ENCODE measurements at places on chromosomes 3 and 15.

DNA sequence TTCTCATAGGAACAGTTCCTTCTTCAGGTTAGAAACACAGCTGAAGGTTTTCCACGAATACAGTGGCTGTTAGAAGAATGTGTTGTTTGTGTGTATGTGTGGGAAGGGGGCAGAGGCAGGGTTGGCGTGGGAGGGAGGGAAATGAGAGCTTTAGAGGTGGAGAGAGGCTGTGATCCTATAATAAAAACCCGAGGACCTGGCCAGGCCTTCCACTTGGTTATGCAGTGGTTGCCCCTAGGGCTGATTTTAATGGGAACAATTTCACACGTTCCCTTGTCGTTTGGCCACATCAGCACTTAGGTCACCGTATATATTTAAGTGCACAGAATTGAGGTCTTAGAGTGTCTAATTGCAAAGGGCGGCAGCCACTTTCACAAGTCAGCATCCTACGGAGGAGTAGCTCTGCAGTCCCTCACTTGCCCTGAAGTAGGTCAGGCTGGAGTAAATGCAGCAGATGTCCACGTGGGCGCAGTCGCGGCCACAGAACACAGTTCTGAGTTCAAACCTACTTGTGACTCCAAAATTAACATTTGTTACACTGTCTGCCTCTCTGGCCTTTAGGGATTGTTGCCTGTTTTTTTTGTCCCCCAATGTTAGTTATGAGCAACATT is 85.6 kb downstream of the PDCD6IP start:
- DNase-seq: peak; percentile 37

GRCh38 chr3:187722206-187722612 is 19.9 kb upstream of the RTP2 start:
- no peak for DNase-seq

DNA sequence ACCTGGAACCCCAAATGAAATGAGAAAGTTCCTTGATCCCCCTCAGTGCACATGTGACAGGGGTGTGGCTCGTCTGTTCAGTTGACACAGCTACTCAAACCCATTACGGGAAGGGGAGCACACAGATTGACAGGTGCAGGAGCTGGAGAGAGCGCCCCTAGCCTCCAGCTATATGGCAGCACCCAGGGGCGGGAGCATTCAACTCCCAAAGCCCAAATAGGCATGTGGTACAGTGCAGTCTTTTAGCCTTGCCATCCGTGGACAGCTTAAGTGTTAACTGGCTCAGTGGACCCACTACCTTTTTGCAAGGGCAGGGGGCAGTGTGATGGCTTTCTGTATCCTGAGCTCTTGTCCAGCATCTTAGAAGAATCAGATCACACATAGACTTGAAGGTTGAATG is 1374.2 kb upstream of the ALCAM start:
- no peak for DNase-seq

GRCh38 chr3:128339491-128340012 is 127.1 kb downstream of the DNAJB8 start:
- no peak for DNase-seq

- DNase-seq: no peak
Measured at GRCh38 chr3:75129101-75129500, 514.6 kb upstream of the CNTN3 start.

- DNase-seq: peak; percentile 90
Measured at GRCh38 chr3:24128199-24129005, 183.3 kb downstream of the NR1D2 start.

GRCh38 chr3:40265181-40265580 is 44.3 kb upstream of the EIF1B start:
- no peak for DNase-seq

- no peak for DNase-seq
Measured at GRCh38 chr3:54573858-54574257, 354.0 kb downstream of the LRTM1 start.

GRCh38 chr15:91694131-91694830 is 159.2 kb upstream of the SLCO3A1 start:
- no peak for DNase-seq

DNA sequence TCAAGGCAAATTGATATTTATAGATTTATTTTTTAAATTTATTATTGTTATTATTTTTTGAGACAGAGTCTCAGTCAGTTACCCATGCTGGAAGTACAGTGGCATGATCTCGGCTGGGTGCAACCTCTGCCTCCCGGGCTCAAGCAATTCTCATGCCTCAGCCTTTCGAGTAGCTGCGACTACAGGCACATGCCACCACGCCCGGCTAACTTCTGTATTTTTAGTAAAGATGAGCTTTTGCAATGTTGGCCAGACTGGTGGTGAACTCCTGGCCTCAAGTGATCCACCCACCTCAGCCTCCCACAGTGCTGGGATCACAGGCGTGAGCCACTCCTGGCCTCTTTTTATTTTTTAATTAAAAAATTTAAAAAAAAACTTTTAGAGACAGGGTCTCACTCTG is 19.0 kb downstream of the SPG21 start:
- DNase-seq: no peak

GRCh38 chr3:9222956-9223639 is 26.3 kb downstream of the SRGAP3 start:
- DNase-seq: no peak

DNA sequence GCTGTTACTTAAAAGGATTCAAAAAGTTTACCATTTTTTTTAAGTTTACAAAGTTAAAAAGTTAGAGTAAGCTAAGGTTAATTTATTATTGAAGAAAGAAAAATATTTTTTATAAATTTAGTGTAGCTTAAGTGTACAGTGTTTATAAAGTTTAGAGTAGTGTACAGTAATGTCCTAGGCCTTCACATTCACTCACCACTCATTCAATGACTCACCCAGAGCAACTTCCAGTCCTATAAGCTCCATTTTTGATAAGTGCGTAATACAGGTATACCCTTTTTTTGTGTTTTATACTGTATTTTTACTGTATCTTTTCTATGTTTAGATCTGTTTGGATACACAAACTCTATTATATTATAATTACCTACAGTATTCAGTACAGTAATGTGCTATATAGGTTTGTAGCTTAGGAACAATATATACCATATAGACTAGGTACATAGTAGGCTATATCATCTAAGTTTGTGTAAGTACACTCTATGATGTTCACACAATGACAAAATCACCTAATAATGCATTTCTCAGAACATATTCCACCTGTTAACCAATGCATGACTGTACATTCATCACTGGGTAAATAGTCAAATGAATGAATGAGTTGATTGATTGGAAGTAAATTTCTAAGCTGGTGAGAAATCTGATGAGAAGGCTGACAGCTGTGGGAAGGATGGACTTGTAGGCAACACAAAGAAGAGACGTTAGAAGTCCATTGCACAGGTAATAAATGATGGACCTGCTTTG is 95.2 kb upstream of the CDIN1 start:
- no peak for DNase-seq

DNA sequence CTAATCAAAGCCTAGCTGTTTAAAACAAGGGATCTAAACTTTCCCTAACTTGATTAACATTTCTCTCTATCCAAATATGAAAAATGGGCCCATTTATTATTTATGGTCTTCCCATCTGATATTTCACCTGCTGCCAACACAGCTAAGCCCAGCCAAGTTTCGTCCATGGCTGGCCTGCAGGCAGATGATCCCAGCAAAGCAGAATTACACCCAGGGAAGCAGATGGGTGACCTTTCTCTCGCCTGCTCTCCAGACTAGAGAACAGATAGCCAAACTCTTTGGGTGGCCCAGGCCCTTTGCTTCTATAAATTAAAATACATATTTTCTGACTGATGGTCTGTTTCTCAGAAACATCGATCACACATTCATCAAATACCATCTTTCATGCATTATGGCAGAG is 1038.8 kb downstream of the AGBL1 start:
- no peak for DNase-seq

- DNase-seq: peak; percentile 30
Measured at GRCh38 chr3:114527036-114527644, 233.3 kb downstream of the TIGIT start.

- DNase-seq: no peak
Measured at GRCh38 chr3:138457863-138458735, 23.7 kb downstream of the ESYT3 start.

GRCh38 chr3:140386357-140387100 is 291.3 kb upstream of the TRIM42 start:
- DNase-seq: peak; percentile 7

DNA sequence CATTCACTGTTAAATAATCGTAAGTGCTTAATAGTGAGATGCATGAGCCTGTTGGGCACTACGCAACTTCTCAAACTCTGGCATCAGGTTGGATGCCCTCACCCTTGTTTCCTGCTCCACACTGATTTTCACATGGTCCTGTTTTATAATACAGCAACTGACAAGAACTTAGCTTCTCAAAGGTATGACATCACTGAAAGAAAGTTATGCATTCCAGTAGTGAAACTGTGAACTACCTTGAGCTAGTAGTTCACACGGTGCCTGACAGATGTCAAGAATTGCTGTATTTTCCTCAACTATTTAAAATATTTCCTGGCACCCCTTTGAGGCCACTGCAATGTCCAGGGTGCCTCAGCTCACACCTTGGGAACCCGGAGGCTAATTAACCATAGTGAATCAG is 327.5 kb downstream of the RORA start:
- no peak for DNase-seq

GRCh38 chr15:36883713-36884517 is 216.4 kb downstream of the MEIS2 start:
- peak; percentile 83 for DNase-seq

GRCh38 chr15:86444527-86444926 is 364.9 kb downstream of the AGBL1 start:
- no peak for DNase-seq

- peak; percentile 73 for DNase-seq
Measured at GRCh38 chr3:123791417-123791816, 92.7 kb downstream of the MYLK start.

DNA sequence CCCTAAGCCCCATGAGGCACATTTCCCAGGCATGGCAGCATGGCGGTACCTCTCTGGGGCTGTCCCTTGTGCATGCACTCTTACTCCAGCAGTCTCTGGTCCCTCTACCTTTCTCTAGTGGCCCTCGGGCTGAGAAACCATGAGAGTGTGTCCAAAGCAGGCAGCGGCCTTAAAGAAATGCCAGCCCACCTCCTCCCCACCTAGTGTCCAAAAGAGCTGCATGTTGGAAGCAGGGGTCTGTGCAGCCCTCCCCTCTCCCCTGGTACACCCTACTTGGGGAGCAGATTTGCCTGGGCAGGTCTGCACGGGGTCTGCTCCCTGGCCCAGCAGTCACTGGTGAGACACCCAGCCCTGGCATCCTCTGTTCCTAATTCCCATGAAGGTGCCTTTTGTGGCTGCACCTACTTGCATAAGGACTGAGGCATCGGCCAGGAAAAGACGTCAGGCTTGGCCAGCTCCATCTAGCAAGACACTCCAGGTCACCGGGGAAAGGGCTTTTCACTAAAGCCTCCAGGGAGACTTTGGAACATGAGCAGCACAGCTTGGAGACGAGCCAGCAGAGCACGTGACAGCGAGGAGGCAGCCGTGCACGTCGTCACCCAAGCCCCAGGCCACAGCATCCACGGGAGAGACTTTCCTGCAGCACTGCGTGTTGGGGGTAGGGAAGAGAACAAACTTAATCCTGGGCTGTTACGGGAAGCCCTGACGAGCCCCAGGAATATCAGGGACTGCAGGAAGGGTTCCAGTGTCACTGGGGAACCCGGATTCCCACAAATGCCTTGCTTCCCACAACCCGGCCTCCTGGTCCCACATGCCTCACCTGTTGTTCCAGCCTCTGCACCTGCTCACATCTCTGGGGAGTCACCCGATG is 38.8 kb downstream of the TM2D3 start:
- DNase-seq: peak; percentile 48

GRCh38 chr3:190101320-190102011 is 19.2 kb downstream of the P3H2 start:
- peak; percentile 18 for DNase-seq

- peak; percentile 86 for DNase-seq
Measured at GRCh38 chr3:73786321-73786807, 161.6 kb upstream of the PDZRN3 start.

- DNase-seq: no peak
Measured at GRCh38 chr15:96457841-96458240, 127.3 kb downstream of the NR2F2 start.

- no peak for DNase-seq
Measured at GRCh38 chr15:73678498-73678897, 5.7 kb upstream of the CD276 start.

DNA sequence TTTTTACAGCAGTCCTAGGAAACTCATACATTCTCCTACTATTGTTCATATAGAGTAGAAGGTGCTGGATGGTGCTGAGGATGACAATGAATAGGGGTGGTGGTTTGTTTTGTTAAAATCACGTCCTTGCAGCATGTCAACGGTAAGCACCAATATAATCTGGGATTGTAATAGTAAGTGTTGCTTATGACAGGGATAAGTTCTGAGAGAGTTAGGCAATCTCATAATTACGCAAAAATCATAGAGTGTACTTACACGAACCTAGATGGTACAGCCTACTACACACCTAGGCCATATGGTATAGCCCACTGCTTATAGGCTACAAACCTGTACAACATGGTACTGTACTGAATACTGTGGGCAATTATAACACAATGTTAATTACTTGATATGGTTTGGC is 64.3 kb upstream of the TSPAN3 start:
- no peak for DNase-seq

DNA sequence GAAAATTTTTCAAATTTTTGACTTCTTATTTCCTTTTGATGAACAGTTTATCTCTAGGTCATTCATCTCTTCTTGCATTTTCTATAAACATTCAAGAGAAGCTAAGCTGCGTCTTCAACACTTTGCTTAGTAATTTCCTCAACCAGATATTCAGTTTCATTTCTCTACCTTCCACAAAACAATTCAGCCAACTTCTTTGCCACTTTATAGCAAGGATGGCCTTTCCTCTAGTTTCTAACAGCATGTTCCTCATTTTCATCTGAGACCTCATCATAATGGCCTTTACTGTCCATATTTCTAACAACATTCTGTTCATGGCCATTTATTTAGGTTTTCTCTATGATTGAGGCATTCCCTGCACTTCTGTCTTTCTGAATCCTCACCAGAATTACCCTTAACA is 90.0 kb downstream of the ARIH1 start:
- no peak for DNase-seq

- DNase-seq: no peak
Measured at GRCh38 chr3:20890111-20890519, 704.1 kb upstream of the SGO1 start.

DNA sequence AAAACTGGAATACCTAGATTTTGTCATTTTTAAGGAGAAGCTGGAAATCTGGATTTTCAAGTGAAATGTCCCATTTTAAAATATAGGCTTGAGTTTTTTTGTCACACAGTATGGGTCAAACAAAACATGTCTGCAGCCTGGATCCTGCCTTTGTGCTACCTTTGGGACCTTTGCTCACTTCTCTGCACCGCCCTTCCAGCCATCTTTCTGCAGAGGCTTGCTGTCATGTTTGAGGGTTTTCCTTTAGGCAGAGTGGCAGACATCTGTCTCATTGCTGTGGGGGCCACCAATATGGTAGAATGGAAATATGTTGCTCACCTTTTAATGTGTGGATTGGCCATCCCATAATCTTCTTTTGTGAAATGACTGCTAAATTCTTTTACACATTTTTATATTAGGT is 136.3 kb downstream of the EEFSEC start:
- no peak for DNase-seq

- DNase-seq: peak; percentile 10
Measured at GRCh38 chr3:182179631-182180030, 467.9 kb downstream of the SOX2 start.

- no peak for DNase-seq
Measured at GRCh38 chr15:67480741-67481140, 40.2 kb upstream of the C15orf61 start.
